HFF-Myc (cell line): ENCODE measurements at places on chromosomes 6 and 20.

DNA sequence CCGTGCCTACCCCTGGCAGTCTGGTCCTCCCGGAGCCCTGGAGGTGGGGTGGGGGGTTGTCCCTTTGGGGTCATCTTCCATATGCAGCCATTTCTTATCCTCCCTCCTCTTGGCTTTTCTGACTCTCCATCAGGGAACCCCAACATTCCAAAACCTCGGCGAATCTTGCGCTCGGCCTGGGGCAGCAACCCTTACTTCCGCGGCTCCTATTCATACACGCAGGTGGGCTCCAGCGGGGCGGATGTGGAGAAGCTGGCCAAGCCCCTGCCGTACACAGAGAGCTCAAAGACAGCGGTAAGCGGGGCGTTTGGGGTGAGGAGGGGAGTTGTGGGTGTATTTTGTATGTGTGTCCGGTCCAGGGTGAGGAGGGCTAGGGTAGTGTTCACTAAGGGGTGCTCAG lies 168.0 kb upstream of the RNF24 start:
- no peak for DNase-seq

GRCh38 chr6:170211404-170212025 lies 79.4 kb downstream of the DLL1 start:
- DNase-seq = no peak

DNA sequence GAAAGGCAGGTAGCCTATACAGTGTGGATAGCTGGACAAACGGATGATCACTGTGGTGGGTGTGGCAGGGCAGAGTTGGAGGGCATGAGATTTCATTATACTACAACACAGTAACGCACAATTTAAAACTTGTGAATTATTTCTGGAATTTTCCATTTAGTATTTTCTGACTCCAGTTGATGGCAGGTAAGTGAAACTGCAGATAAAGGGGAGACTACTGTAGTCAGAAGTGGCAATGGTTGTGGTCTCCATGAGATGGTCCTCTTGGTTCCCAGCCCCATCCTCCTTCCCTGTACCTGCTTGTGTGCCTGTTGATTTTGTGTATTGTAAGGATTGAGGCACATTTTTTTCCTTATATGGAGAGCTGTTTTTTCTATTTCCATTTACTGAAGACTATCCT lies 22.5 kb upstream of the SCAF8 start:
- DNase-seq = no peak

DNA sequence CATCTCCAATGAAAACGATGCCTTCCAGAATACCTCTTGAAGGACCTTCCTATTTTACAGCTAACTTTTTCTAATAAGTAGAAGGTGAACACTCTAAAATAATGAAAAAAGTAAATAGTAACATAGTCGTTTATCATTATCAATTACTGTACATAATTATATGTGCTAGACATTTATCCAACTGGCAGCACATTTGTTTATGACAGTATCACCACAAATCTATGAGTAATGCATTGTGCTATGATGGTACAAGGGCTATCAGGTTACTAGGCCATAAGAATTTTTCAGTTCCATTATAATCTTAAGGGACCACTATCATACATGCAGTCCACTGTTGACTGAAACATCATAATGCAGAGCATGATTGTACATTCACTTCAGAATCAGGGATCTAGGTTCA lies 68.4 kb downstream of the ATG5 start:
- DNase-seq = no peak

- no peak for DNase-seq
These were observed 12.4 kb downstream of the IRF4 start for GRCh38 chr6:403659-404655.

GRCh38 chr6:4593951-4594350 lies 182.3 kb upstream of the CDYL start:
- no peak for DNase-seq

DNA sequence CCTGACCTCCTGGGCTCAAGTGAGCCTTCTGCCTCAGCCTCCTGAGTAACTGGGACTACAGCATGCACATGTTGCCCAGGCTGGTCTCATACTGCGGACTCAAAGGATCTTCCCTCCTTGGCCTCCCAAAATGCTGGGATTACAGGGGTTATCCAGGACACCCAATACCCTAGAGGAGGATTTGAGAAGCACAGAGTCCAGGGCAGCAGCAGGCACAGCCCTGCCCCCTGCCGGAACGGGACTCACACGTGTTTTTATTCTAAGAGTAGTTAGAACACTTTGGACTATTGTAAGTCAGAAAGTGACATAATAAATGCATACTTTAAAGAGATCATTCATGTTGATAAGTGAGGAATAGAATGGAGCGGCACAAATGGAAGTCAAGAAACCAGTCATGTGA lies 80.2 kb downstream of the C6orf118 start:
- DNase-seq = no peak

DNA sequence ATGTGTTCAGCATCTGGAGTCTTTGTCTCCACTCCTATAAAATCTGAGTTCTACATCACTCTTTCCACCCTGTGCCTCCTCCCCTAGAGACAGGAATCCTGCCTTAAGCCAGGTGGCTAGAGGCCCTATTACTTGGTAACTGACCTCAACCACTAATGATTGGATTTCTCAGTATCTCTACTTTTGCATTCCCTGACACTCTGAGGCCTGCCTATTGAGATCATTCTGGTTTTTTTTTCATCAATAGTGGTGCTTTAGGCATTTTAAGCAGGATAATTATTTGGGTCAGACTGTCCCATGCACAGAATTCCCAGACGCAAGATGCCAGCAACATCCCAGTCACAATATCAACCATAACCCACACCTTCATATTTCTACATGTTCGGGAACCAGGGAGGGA lies 3.9 kb upstream of the GCM1 start:
- DNase-seq = no peak

GRCh38 chr6:12224251-12224650 lies 65.9 kb upstream of the EDN1 start:
- DNase-seq = no peak

DNA sequence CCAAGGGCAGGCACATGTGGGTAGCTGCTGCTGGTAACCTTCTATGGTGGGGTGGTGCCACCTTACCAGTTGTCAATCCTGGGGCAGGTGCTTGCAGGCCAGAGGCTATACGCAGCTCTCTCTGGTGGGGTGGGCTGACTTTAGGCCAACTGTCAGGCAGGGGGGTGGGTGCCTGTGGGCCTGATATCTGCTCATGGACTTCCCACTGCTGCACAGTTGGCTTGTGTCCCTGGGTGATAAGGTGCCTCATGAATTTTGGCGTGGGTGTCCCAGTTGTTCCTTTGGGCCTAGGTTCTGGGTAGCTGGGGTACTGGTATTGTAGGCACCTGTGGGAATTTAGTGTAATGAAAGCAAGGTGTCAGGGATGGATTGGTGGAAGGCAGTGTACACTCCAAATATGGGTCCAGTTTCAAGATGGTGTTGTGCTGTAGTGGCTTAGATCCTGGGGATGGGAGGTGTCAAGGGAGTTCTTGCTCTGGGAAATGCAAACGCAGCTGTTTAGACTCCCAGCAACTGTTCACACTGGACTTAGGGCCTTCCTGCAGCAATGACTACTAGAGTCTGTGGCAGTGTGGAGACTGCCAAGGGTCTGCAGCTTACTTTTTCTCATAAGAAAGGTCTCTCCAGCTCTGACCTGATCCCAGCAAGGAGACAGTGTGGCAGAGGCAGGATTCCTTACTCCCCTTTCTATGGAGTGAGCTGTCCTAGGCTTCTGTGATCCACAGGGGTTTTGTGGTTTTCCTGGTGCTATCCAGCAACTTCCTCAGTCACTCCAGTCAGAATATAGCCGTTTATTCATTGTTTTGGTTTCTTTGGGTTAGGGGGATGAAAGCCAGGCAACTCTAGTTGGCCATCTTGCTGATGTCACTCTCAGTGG lies 128.2 kb downstream of the CRYBG1 start:
- no peak for DNase-seq

DNA sequence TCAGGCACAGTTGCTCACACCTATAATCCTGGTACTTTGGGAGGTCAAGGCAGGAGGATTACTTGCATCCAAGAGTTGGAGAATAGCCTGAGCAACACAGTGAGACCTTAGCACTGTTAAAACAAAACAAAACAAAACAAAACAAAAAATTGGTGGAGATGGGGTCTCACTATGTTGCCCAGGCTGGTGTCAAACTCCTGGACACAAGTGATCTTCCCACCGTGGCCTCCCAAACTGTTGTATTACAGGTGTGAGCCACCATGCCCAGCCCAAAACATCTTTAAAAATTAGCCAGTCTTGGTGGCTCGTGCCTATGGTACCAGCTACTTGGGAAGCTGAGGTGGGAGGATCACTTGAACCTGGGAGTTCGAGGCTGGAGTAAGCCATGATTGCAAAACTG lies 120.2 kb downstream of the GMDS start:
- no peak for DNase-seq

GRCh38 chr6:1820165-1820564 lies 210.4 kb downstream of the FOXC1 start:
- no peak for DNase-seq

DNA sequence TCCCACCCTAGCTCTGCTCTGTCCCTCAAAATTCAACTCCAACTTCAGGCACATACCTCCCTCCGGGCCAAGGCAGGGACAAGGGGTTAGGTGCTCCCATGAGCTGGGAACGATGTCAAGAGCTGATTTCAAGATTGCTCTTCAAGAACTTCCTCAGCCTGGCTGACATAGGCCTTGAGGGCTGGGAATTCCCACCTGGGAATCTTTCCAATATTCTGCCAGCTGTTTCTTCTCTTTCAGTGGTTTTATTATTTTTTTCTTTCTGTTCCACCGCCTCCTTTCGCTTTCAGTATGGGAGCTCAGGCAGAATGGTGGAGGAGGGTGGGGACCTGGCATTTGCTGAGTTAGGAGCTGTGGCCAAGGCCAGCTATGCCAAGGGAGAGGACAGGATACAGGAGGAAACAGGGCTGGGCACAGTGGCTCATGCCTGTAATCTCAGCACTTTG lies 33.7 kb downstream of the SRSF3 start:
- DNase-seq = no peak

GRCh38 chr6:126804332-126805064 lies 314.0 kb upstream of the RSPO3 start:
- peak; percentile 33 for DNase-seq

- no peak for DNase-seq
These were observed 2.6 kb downstream of the ZMYND8 start for GRCh38 chr20:47353692-47354463.

DNA sequence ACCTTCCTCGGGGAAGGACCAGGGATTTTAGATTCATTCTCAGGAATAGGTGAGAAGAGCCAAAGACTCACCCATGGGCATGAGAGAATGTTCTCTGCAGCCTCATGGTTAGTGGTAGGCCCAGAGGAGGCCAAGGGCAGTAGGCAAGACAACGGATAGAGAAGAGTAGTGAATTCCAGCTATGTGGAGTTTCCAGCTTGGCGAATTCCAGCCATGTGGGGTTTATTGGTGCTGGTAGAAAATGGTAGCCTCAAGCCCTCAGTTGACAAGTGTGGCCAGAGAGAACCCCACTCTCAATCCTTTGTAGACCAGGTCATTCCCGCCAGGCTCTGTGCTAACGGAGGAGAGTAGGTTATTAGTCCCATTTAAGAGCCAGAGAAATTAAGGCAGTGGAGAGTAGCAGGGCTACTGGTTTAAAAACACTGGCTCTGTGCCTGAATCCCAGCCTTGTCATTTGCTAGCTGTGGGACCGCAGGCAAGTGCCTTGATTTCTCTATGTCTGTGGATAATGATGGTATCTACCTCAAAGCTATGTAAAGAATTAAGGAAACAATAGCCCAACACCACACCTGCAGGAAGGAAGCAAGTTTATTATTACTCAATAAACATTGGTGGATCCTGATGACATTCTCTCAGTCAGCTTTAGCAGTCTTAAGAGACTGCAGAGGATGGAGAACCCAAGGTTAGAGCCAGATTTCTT lies 2.0 kb upstream of the SLC9A8 start:
- DNase-seq = no peak

- no peak for DNase-seq
These were observed 797.7 kb upstream of the MAN1A1 start for GRCh38 chr6:120147071-120147871.

GRCh38 chr6:138485586-138486248 lies 13.6 kb downstream of the NHSL1 start:
- no peak for DNase-seq

DNA sequence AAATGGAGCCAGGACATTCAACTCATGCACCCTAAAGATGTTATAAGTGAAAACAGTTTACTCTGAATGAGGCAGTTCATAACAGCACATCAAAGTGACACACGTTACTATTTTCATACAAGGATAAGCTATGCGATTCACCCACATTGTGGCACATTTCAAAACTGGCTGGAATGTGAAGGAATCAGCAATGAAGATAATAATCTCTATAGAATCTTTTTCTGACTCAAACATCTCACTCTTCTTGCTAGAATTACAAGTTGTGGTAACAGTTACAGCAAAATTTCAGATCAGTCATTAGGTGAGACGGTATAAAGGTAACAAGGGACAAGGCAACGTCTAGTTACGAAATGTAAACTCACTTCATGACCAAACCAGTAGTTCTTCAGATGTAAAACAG lies 17.5 kb downstream of the TMEM244 start:
- DNase-seq = no peak

- no peak for DNase-seq
These were observed 168.7 kb upstream of the PRSS16 start for GRCh38 chr6:27078734-27079357.

- DNase-seq = no peak
These were observed 106.1 kb upstream of the PTPRT start for GRCh38 chr20:43295781-43296180.

GRCh38 chr6:112087136-112087911 lies at the start of the genes FAM229B and TUBE1:
FAM229B (plus strand) TSS chr6:112087591; CDS start chr6:112099284, 11,693 bp downstream.
TUBE1 (minus strand) TSS chr6:112087482; CDS start chr6:112087434, 48 bp downstream.
- peak; percentile 91 for DNase-seq

DNA sequence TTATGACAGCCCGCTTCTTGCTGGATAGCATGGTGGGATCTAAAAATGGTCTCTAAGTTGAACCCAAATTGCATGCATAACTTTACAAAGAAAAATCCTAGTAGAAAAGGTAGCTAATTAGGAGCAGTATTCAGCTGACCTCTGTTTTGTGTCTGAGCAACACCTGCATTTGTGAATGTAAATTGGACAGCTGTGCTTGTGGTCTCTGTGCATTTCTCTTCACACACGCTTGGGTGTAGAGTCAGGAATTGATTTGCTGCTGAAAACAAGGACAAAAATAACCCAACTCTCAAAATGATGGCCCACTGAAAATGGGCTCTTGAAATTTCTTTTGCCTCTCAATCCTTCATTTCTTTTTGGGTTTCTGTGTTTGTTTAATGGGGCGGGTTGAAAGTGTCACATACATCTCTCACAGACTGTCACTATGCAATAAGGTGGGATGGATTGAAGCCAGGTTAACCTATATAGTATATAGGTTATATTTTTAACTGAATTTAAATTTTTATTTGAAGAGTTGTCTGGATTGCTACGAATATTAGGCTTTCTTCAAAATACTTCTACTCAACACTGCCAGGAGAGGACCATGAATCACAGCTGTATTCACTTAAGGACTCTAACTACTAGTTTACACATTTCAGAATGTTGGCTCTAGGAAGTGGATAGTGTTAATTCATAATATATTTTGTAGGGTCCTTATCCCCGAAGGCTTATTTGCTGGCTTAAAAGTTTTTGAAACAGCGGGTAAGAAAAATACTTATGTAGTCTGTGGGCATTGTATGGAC lies 46.5 kb downstream of the SOBP start:
- DNase-seq = no peak

GRCh38 chr6:135233686-135234491 lies 52.8 kb downstream of the MYB start:
- no peak for DNase-seq

GRCh38 chr6:112636650-112637262 lies 289.6 kb downstream of the RFPL4B start:
- no peak for DNase-seq

GRCh38 chr20:32535316-32535952 lies 49.7 kb downstream of the NOL4L start:
- no peak for DNase-seq

- DNase-seq = no peak
These were observed 44.6 kb upstream of the SENP6 start for GRCh38 chr6:75557068-75557467.
